NCI-H1048 (cell line): ENCODE measurements at places on chromosomes 1 and 21.

- DNase-seq: no peak
Measured at GRCh38 chr1:203764105-203765028, 616 bp upstream of the LAX1 start.

GRCh38 chr1:156912861-156913808 lies 7.3 kb upstream of the LRRC71 start:
- DNase-seq: no peak

GRCh38 chr21:16069178-16070112 lies 339.7 kb downstream of the USP25 start:
- no peak for DNase-seq

DNA sequence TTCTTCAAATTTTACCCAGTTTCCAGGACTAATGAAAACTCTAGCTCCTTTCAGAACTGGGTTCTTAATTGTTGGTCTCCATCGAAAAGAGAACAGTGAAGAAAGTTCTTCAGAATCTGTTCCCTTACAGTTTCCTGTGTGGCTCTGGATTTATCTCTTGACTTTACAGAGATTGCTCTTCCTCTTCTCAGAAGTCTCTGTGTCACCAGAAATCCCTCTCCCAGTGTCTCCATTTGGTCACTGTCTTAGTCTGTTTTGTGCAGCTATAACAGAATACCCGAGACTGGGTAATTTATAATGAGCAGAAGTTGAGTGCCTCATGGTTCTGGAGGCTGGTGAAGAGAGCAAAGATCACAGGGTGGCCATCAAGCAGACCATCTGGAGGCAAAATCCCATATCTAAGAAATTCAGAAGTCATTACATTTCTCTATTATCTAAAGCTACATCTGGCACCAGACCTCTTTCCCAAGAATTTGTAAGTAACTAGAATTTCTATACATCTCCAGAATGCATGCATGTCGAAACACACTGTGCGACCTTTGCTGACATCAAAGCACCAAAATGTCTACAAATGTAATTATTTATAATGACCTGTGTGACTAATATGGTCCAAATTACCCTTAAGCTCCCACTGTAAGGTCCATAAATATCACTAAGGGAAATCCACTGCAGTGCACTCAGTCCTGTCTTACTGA lies 65.4 kb upstream of the KRTAP19-8 start:
- DNase-seq: no peak

DNA sequence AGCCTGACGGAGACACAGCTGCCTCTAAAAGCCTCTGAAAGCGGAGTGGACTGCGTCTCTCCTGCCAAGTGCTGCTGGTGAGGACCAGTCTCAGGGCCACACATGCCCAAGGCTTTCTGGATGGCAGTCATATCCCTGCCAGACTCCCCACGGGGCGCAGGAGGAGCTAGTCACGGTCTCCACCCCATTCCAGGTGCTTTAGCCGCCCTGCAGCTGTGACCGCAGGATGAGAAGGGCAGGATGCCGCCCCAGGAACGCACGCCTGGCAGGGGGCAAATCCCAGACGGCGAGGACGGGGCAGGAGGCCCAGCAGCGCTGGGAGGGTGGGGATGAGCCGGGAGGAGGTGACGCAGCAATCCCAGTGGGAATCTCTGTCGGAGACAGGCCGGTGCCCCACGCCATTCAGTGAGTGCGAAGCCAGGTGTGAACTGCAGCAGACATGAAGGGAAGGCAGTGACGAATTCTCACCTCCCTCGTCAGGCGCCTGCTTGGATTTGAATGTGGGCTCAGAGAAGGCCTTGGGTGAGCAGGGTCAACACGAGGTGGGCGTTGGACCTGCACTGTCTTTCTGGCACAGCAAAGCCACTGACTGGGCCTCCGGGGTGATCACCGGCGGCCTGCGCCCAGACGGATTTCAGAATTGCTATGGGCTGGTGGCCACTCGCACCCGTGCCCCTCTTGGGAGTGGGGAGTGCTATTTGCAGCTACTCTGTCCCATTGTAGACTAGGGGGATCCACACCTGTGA lies 38.5 kb upstream of the SLC19A1 start:
- DNase-seq: no peak

DNA sequence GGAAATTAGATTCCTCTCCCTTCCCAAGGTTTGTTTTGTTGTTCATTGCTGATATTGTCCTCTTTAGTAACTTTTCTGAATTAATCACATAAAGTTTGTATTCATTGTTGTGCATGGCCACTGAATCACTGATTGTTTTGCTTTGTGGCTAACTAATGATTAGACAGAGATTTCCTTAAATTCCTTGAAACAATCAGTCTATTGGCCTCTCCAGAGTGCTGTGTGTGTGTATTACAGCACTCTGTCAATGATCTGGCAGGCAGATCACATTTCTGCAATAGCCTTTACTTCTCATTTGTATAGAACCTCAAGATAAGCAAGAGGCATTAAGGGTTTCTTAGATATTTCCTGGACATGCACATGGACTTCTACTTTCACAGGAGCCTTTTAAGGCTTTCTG lies 78.6 kb downstream of the DUSP10 start:
- no peak for DNase-seq

DNA sequence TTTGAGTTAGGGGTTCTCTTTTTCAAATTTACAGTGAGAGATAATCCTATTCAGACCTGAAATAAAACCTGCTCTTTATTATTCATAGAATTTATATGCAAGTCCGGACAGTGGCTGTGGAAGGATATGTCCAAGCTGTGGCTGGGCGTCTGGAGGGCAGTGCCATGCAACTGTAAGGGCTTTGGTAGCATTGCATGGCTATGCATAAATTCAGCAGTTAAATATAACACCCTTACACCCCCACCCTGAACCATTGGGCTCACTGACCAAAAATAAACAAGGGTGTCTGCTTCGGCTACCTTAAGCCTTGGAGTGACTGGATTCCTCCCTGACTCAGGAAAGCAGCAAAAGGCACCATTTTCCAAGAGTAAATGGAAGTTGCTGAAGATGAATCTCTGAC lies 5.4 kb downstream of the CHTOP start:
- no peak for DNase-seq

GRCh38 chr1:22341791-22342605 lies 109.7 kb upstream of the ZBTB40 start:
- no peak for DNase-seq

DNA sequence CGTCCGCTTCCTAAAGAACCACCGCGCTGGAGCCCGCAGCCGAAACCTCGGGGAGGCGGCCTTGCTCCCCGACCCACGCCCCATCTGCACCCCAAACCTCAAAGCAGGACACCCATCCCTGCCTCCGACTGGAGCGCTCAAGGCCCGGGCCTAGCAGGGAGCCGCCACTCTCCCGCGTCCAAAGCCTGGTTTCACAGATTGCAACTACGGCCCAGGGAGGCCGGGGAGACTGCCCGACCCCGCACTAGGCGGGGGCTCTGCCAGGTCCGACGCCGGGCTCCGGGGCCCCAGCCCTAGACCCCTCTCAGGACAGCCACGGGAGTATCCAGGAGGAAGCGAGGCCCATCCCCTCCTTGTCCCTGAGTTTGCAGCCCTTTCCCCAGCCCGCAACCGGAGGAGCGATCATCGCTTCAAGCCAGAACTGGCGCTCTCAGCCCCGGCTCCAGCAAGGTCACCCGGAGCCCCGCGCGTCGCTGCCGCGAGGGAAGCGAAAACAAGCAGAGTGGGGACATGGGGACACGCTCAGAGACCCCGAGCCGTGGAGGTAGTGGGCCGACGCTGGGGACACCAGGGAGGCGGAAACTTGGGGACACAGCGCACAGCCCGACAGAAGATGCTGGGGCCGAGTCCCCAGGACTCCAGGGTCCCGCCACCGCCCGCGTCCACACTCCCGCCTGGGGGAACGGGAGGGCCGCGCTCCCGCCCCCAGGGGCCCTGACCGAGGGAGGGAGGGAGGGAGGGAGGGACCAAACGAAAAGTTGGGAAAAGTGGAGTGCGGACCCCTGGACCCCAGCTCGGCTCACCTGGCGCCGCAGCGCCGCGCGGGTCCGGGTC lies 433 bp downstream of the TMEM200B start:
- DNase-seq: no peak

GRCh38 chr1:62800825-62801306 lies 16.9 kb downstream of the ATG4C start:
- DNase-seq: no peak

DNA sequence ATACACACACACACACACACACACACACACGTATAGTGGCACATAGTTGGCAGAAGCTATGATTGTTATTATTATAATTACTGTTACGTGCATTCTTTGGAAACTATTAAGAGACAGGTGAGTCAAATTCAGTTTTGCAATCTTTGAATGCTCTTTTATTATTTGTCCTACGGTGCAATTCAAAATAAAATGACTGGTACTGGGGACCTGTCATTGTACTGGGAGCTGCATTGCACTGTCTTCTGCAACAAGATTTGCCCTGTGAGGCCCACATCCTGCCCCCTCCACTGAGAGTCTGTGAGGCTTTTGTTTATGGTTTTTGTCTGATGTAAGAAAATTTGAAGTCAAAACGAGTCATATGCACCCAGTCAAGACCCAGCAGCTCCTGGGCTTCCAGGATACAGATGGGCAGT lies 1.9 kb downstream of the LY9 start:
- no peak for DNase-seq

DNA sequence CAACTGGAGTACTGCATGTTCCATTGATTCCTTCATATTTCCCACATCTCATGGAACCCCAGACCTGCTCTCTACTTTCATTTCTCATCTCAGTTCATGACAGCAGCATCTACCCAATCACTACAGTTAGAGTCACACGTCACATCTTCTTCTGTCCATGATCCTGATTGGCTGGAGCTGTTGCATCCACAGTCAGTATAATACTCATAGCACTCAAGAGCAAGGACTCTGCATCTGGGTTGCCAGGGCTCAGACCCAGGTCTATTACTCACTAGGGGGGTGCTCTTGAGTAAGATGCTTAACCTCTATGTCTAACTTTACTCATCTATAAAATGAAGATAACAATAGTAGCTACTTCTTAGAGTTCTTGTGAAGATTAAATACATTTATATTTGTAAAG lies 4.4 kb upstream of the XPR1 start:
- DNase-seq: no peak

- DNase-seq: no peak
Measured at GRCh38 chr1:169594391-169594790, 8.1 kb upstream of the F5 start.

DNA sequence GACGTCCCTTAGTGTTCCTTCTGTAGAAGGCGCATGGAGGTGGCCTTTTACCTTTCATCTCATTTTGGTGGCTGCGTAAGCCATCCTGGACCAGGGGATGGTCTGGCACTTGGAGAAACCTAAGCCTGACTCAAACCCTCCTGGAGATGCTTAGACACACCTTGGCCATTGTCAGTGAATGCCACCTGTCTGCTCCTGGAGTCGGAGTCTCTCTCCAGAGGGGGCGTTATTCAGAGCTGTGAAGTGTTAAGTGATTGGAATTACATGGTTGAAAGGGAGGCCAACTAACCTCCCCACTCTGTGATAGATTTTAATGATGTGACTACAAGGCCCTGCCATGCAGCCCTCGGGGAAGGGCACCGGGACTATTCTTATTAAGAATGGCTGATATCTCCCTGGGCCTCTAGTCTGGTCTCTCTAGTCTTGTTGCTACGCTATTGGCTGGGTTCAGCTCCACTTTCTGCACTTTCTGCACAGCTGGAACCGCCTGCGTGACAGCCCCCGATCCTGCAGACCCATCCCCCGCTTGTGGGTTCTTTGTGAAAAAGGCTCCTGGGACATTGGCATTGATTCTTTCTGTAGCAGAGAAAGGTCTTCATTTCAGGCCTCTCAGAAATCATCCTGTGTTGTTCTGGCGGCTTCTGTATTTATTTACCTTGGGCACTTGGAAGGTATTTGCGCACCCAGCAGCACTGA lies 4.2 kb downstream of the RASSF5 start:
- no peak for DNase-seq

DNA sequence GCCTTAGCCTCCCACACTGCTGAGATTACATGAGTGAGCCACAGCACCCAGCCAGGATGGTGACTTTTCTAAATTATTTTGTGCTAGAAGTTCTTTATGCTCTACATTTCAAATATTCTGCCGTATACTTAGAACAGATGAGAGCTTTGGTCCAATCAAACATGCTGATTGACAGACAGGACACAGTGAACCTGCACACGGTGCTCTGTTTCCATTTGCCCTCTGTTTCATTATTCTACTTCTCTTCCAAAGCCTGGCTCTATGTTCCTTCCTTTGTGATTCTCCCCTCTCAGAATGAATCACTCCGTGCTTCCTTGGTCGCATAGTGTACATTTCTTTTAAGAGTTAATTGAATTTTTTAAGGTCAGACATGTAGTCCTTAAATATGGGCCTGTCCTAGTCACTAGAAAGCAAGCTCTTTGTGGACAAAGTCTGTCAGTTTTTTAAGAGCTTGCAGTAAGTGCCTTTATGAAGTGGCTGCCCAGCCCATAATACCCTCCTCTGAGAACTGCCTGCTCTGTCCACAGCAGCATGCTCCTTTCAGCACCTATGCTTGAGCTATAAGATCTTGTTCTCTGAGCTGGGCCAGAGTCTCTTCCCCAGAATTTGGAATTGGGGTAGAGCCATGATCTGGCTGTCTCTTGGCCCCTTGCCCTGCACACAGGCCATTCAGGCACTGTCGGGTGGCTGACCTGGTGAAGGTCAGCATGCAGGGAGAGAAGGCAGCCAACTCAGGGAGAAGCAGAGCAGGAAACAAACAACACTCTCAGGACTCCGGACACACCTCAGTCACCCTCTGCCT lies 66.8 kb upstream of the SLC44A3 start:
- DNase-seq: no peak

GRCh38 chr21:24225431-24225830 lies 1381.8 kb downstream of the MRPL39 start:
- DNase-seq: no peak

DNA sequence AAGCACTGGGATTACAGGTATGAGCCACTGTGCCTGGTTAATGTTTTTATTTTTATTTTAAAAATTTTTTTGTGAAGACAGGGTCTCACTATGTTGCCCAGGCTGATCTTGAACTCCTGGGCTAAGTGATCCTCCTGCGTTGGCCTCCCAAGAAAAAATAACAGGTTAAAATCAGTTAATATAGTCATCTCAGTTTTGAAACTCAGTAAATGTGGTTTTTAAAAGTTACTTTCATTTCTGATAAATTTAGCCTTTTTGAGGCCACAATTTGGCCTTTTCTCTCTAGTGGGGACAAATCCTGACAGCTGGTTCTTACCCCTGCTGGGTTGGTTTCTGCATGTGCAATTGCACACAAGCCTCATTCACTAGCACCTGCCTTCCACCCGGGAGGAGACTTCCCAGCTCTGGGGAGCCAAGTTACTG lies 13.3 kb downstream of the PMF1 start:
- DNase-seq: no peak

DNA sequence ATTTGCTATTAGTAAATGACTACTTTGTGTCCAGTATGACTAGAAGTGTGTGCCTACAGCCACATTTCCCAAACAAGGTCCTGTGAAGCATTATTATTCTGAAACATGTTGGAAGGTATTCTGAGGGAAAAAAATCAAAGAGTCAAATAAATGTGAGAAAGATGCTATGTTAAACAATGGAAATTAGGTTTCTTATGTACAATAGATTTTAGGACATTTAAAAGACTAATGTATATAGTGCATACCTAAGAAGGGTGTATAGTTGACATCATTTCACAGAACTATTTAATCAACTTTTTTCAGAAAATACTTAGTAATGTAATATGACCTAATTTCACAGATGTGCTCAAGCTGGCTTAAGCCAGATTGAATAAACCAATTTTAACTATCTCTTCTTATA lies 582.5 kb downstream of the USP25 start:
- DNase-seq: no peak

GRCh38 chr1:35179908-35180307 lies 13.0 kb downstream of the SFPQ start:
- no peak for DNase-seq
